DMS53 (cell line): ENCODE measurements at places on chromosomes 7 and 10.

DNA sequence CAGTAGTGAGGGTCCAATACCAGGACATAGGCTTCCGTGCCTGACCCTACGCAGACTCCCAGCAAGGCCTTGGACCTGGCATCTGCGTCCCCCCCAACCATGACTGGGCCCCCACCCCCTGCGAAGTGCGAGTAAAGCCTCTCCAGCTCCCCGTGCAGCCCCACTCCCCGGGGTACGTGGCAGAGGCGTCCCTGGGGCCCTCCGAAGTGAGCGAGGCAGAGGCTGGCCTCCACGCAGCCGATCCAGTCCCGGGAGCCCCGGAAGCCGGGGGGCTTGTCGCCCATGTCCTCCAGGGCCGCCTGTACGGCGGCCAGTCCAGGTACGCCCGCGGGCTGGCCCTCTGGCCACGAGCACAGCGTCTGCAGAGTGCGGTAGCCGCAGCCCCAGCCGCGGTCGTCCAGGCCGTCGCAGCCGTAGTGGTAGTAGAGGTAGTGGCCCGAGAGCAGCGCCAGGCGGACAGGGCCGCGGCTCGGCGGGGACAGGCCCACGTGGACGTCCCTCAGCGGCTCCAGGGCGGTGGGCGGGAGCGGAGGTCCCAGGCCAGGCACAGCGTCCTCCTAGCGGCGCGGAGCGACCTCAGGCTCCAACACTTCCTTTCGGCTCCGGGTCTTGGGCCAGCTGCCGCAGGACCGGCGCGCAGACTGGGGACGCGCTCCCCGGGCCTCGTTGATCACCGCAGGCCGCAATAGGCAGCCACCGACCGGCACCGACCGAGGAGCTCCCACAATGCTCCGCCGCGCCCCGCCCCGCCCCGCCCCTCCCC is at the start of gene UFSP1:
TSS of gene UFSP1 (minus strand) at position 728 of the 763 bp plus-strand sequence. CDS start at position 284, 444 bp downstream.
- DNase-seq, result peak; percentile 92

DNA sequence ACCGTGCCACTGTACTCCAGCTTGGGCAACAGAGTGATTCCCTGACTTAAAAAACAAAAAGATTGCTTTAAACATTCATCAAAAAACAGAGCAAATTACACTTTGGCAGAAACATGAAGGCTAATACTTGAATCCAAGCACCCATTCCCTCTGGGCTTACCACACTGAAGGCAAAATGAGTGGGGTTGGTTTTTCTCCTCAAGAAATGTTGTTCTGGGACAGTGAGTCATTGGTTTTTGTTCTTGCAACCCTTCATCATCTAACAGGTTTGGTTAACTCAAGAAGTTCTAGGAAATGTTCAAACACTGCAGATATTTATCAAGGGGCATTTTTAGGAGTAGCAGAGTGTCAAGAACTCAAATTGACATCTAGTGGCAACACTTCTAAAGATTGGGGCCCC is 60.5 kb downstream of the KIAA1217 start:
- DNase-seq, result no peak

DNA sequence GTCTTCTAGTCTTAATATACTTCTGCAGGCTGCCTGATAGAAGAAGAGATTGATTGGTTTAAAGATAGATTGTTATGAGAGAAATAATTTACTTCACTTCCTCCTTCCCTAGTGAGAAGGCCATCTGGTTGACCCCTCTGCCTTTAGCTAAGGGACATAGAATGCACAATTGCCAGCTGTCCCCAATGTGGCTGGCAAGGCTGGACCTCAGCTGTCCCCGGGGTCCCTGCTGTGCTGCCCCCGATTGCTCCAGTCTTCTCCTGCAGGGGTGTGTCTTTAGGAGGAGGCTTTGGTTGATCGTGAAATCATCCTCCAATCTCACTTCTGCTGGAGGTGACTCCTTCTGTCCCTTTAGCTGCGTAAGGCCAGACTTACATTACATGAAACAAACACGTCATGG is 388.5 kb downstream of the DPP6 start:
- no peak for DNase-seq

DNA sequence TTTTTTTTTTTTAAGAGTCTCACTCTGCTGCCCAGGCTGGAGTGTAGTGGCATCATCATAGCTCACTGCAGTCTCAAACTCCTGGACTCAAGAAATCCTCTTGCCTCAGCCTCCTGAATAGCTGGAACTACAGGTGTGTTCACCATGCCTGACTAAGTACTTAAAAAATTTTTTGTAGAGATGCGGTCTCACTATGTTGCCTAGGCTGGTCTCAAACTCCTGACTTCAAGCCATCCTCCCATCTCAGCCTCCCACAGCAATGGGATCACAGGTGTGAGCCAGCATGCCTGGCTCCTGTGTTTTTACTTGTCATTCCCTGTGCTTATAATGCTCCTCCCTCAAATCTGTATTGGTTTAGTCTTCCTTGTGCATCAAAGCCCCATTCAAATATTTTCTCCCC is 46.7 kb downstream of the THNSL1 start:
- DNase-seq, result no peak

GRCh38 chr7:7122701-7123281 is 59.6 kb upstream of the C1GALT1 start:
- DNase-seq, result no peak

- peak; percentile 81 for DNase-seq
These were observed 166.9 kb downstream of the GLI3 start for GRCh38 chr7:42070068-42070467.

DNA sequence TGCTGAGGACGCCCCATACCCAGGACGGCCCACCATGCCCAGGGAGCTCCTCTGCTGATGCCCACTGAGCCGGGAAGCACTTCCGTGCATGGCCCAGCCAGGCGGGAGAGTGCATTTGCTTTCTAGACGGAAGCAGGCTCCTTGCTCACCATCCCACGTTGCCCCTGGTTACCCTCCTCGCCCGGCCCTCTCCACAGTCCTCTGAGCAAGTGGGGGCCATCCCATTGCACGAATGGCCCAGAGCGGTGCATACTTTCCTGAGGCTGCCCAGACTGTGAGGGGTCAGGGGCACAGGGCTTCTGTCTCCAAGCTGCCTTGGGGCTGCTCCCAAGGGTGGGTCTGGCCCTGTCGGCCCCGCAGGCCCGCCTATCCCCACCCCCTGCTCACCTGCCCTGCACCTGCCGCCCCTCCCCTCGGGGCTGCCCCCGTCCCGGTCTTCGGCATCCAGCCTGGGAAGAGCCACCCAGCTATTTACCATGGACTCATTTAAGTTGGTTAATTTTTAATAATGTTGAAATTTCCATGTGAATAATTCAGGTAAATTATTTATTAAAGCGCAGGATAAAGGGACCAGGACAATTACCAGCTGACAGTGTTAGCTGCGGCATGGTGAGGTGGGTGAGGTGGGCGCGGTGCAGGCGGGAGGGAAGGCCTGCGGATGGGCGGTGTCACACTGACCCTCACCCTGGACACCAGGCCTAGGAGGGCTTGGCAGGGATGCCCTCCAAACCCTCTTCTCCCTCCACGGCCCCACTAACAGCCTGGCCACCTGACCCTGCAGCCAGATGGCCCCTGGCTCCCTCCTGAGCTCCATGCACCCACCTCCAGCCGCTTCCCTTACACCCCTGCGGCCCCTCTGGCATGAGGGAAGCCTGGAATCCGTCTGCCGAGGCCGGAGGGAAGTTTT is 104.4 kb downstream of the MICALL2 start:
- DNase-seq, result no peak

GRCh38 chr10:79239275-79239779 is 107.9 kb upstream of the PPIF start:
- DNase-seq, result no peak

DNA sequence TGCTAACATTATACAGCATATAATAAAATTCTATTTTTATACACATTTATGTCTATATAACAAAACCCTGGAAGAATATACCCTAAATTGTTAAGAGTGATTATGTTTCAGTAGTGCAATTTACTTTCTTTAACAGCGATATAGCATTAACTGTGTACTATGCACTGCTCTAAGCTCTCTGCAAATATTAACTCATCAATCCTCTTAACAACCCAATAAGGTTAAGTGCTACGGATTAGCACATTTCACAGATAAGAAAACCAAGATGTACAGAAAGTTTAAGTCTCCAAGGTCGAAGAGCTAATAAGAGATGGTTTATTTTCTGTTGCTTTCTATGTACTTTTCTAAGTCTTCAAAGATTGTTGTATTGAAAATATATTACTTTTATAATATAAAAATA is 95.8 kb downstream of the SEMA3C start:
- peak; percentile 75 for DNase-seq

- peak; percentile 35 for DNase-seq
These were observed 29.8 kb downstream of the JAKMIP3 start for GRCh38 chr10:132095403-132096113.

- no peak for DNase-seq
These were observed 23.1 kb downstream of the SKIDA1 start for GRCh38 chr10:21502348-21502740.

DNA sequence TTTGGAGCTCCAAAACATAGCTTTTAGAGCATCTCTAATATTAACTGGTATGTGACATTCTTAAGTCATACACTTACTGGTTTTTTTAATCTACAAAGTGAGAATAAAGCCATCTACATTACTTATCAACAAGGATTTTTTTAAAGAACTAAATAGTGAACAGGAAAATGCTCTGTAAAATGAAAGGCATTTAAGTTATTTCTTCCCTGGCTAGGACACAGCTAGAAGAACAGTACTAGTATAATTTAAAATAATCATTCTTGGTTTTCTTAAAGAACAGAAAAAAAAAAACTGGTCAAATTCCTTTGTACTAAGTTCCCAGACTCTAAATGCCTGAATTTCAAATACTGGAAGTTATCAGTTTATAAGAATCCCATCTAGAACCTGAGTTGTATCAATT is 139.5 kb downstream of the SRPK2 start:
- no peak for DNase-seq

GRCh38 chr7:55369427-55370400 is 4.6 kb downstream of the LANCL2 start:
- DNase-seq, result no peak

- peak; percentile 97 for DNase-seq
These were observed at the start of gene TLL2 for GRCh38 chr10:96513698-96514561. Gene TLL2 (minus strand): TSS chr10:96513926. CDS start chr10:96513685, 241 bp downstream.

DNA sequence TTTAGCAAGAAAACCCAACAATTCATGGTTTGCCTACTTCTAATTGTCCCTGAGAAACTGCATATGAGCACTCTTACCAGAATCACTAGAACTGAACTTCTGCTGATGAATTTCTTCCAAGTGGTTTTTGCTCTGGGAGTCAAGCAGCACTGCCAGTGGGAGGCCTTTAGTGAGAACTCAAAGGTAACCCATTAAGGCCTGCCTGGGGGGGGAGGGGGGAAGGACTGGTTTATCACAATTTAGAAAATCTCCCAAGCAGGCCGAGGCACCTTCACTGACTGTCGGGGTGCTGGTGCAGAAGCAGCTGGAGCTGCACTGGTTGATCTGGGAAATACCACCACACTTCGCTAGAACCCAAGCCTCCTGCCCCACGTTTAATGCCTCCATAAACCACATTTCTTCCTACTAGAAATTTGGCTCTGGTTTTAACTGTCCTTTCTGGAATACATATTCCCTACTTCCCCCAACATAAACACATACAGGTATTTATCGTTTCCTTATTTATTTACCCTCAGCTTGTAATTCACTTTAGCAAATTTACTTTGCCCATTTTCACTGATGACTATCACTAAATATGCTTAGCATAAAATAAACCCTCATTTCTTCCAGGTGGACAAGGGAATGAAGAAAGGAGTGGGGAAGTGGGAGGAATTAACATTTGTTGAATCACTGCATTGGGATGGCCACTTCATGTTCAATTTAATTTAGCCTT is 14.2 kb downstream of the ANK3 start:
- no peak for DNase-seq

- DNase-seq, result peak; percentile 70
These were observed 6.3 kb downstream of the NAT16 start for GRCh38 chr7:101173752-101174244.

DNA sequence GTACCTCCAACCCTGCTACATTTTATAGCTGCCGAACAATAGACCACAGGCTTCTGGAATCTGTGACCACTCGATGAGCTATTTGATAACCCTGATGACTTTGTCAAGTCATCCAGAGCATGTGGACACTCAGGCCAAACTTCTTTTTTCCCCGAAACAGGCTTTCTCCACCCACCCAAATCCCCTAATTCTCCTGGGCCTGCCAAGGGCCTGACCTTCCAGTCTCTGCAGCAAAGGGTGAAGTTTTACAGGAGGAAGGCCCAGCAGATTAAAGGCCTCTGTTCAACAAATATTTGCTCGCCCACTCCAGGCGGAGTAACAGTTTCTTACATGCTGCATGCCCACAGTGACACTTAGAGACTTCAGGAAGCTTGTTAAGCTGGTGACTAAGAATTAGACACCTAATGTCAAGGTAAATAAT is 2.0 kb downstream of the JCAD start:
- peak; percentile 29 for DNase-seq

DNA sequence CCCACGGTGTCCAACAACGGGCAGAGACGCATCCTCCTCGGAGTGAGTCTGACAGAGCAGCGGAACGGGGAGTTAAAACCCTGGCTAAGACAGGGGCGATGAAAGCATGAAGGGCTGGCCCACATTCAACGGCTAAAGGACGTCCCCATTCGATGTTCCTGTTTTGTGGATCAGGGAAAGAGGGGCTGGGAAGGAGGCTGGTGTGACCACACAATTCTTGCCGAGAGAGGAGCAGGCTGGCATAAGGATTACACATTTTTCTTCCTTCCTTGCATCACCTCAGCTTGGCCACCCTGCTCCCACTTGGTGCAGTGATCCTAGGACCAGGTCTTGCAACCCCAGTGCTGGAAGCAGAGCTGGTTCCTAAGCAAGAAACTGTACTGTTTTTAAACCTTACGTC is 67.7 kb downstream of the GNA12 start:
- DNase-seq, result no peak

DNA sequence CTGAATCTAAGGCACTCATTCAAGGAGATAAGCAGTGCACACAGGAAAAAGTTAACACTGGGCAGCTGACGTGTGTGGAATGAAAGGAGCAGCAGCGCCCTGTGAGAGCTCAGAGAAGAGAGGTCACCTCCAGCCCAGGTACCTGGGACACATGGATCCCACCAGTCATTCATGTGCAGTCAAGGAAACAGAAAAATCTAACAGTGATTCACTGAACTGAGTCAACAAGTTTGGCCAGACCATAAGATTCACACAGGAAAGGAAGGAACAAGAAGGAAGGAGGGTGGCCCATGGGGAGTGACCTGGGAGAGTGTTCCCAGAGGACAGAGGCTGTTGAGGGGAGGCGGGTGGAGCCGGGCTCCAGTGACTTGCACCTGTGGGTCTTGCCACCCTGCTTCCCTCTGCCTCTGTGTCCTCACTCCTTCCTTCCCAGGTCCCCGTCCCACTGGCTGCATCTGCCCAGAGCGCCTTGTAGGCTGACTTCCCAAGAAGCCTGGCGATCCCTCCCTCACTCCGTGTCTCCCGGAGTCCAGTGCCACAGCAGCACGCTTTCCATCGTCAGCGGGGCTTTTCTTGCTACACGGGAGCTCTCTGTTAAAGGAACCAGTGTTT is 27.7 kb downstream of the RNF32 start:
- DNase-seq, result no peak

- DNase-seq, result no peak
These were observed 90.2 kb downstream of the SH3PXD2A start for GRCh38 chr10:103765168-103765567.

- DNase-seq, result no peak
These were observed 41.7 kb downstream of the ATAD1 start for GRCh38 chr10:87776328-87776727.
